ENCODE measurements at places on chromosomes 5 and 9. TPM values are rescaled to one million over a fixed set of nuclear protein-coding genes. Genes with fewer than 3 reads are reported as not detected.

Gene CBY3
- 5.0 TPM for total RNA-seq

Gene SIGMAR1
- total RNA-seq, result 103 TPM

Gene REEP2
- 4.1 TPM for total RNA-seq

Gene ADAMTS16
- total RNA-seq, result not detected

DNA sequence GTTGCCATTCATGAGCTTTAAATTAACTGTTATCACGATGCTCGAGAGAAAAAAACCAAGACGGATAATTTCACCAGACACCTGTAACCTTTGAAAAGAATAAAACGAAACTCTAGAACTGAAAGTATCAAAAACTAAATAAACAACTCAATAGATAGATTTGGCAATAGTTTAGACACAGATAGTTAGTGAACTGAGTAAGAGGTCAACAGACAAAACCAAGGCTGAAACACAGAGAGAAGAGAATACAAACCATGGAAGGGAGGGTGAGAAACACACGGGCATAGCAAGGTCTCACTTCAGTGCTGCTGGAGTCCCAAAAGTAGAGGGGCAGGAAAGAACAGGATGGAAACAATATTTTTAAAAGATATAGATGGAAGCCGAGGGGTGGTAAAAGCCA is 3.3 kb upstream of the OR2V1 start:
- no peak overlapping the region for H3K4me3 ChIP-seq
- no peak overlapping the region for H3K27ac ChIP-seq
- no peak for DNase-seq
- no peaks in the 10 kb centered on the region for H3K27me3 ChIP-seq
- H3K36me3 ChIP-seq, result no peaks in the 10 kb centered on the region

DNA sequence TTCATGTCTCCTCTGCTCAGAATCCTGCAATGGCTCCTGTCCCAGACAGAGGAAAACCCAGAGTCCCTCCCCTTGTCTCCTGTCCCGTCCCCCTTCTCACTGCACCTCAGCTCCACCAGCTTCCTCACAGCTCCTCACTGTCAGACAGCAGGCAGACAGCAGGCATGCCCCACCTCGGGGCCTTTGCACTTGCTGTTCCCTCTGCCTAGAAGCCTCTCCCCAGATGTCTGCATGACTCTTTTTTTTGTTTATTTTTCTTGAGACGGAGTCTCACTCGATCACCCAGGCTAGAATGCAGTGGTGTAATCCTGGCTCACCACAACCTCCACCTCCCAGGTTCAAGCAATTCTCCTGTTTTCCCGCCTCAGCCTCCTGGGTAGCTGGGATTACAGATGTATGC is 8.8 kb upstream of the SLC6A7 start:
- H3K27me3 ChIP-seq, result no peaks in the 10 kb centered on the region
- no peak overlapping the region for H3K4me3 ChIP-seq
- no peak for DNase-seq
- no peaks in the 10 kb centered on the region for H3K4me1 ChIP-seq

DNA sequence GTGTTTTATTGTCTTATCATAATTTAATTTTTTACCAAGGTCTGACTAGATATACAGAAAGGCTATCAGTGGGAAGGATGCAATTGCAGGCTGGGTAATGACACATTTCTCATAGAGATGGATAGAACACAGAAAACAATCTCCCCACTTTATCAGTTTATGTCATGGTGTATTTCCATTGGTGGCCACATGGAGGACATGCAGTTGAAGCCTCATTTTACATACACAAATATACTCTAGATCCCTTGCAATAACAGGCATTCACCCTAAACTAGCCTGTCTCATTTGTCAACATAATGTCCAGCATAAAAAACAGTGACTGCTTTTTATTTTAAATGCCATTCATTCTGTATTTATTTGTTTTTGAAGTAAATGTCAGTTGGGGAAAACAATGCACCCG is 526.3 kb downstream of the GABRG2 start:
- no peak overlapping the region for H3K4me3 ChIP-seq
- no peak for DNase-seq
- no peaks in the 10 kb centered on the region for H3K36me3 ChIP-seq
- no peaks in the 10 kb centered on the region for H3K4me1 ChIP-seq

- H3K27ac ChIP-seq, result peak overlapping the region; percentile 96
- H3K27me3 ChIP-seq, result no peaks in the 10 kb centered on the region
- no peaks in the 10 kb centered on the region for H3K4me1 ChIP-seq
These were observed 978 bp upstream of the UBE2B start for GRCh38 chr5:134370311-134370870.

DNA sequence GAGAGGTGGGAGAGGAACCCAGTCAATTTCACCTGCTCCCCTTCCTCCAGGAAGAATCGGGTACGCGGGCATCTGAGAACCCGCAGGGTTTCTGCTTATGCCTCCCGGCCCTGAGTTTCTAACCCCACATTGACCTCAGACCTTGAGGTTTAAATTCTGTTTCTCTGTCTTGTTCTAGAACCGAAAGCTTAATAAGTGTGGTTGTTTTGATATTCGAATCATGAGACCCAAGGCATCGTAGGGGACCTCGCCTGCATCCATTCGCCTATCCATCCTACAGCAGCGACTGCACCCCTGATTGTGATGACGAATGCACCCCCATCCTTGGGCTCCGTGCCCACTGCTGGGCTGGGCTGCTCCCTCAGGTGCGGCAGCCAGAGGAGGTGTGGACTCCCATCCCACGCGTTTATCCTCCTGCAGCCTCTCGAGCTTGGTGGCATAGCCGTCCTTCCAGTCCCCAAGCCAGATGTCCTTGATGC is 80.8 kb upstream of the IER5L start:
- no peak for DNase-seq
- no peaks in the 10 kb centered on the region for H3K36me3 ChIP-seq
- H3K4me1 ChIP-seq, result no peaks in the 10 kb centered on the region
- no peak overlapping the region for H3K4me3 ChIP-seq

DNA sequence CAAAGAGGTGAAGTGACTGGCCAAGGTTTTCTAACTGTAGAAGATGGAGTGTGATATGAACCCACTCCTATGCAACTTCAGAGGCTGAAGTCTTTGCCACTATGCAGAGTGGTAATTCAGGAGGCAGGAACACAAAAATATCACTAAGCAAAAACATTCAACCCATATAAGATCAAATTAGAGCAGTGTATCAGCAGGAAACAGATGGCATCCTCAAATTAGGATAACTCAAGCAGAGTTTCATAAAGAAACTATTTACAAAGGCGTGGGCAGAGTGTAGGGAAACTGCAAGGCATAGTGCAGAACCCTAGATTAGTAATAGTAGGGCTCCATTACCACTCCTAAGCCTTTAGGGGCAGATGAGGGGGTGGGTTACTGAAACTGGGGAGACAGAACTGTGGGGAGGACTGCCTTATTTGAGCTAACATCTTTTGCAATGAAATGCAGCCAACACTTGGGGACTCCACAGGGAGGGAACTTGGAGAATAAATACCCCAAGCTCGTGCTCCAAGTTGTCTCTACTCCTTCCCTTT is 72.2 kb downstream of the PTTG1 start:
- H3K4me3 ChIP-seq, result no peak overlapping the region
- no peak for DNase-seq
- no peaks in the 10 kb centered on the region for H3K27me3 ChIP-seq
- H3K4me1 ChIP-seq, result no peaks in the 10 kb centered on the region

DNA sequence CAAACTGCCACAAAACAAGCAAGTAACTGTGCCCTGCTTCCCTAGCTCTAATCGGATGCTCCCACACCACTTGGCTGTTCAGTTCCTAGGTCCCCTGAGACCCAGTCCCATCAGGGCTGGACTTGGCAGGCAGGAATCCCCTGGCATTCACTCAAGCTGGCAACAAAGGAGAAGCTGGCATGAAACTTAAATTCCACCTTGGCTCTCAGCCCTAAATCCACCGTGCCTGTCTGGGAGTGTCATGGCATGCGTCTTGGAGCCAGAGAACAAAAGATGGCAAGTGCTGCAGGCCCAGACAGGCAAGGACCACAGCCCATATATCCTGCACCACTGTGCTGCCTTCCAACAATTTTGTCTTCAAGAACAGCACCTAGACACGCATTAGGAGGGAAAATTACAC is 38.2 kb downstream of the ETF1 start:
- H3K27me3 ChIP-seq, result no peaks in the 10 kb centered on the region
- no peak overlapping the region for H3K4me3 ChIP-seq
- peak; percentile 87 for DNase-seq
- peaks cover 14% of the 10 kb centered on the region for H3K4me1 ChIP-seq
- H3K27ac ChIP-seq, result peak overlapping the region; percentile 67
- no peaks in the 10 kb centered on the region for H3K36me3 ChIP-seq

DNA sequence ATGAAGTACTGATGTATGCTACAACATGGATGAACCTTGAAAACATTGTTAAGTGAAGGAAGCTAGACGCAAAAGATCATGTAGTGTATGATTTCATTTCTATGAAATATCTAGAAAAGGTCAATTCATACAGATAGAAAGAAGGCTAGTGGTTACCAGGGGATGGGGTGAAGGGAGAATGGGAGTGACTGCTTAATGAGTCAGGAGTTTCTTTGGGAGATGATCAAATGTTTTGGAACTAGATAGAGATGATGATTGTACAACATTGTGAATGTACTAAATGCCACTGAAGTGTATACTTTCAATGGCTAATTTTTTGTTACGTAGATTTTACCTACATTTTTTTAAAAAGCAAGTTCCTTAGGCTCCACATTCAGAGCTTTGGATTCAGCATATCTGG is 14.9 kb upstream of the DELE1 start:
- H3K4me1 ChIP-seq, result peaks cover 2% of the 10 kb centered on the region
- H3K27me3 ChIP-seq, result peaks cover 5% of the 10 kb centered on the region
- H3K4me3 ChIP-seq, result no peak overlapping the region
- no peak for DNase-seq

- H3K27me3 ChIP-seq, result no peaks in the 10 kb centered on the region
- H3K27ac ChIP-seq, result no peak overlapping the region
- H3K36me3 ChIP-seq, result no peaks in the 10 kb centered on the region
These were observed 613.0 kb upstream of the WWC1 start for GRCh38 chr5:167678481-167678880.

DNA sequence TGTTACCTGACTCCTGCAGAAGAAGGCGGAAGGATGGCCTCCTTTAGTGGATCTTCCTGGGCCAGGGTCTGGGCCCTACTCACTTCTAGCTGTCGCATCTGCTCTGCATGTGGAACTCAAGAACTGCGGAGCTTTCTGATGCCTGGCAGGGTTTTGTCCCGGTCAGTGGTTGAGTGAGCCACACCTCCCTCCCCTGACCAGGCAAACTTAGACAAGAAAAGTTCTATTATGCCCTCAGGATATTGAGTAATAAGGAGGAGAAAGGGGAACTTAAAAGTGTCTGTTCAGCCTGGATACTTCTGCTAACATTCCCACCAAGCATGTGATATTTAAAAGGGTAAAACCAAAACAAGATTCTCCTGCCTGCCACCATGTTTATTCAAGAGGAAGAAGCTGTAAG is at the start of gene FYB1:
Gene FYB1, minus strand, starts transcription at position 127 of the 400 bp plus-strand sequence. CDS start 16,603 bp downstream, outside the sequence.
- no peaks in the 10 kb centered on the region for H3K4me1 ChIP-seq
- DNase-seq, result no peak
- no peak within 1 kb of the TSS for H3K27ac ChIP-seq

DNA sequence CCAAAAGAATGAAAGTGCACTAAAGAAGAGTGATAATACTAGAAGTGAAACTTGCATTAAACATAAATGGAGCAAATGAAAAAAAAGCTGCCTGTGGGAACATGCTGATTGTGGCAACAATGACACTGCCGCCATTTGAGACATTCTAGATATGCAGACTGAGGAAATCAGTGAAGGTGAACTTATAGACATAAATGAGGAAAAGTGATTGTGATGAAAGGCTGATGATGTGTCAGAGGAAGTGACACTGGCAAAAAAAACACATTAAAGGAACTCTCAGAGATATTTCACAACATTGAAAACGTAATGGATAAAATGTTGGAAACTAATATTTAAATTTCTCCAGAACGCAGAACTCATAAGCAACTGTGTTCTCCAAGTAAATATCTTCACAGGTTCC is 1.2 kb downstream of the ERCC8 start:
- H3K27me3 ChIP-seq, result no peaks in the 10 kb centered on the region
- H3K4me1 ChIP-seq, result no peaks in the 10 kb centered on the region
- no peak overlapping the region for H3K4me3 ChIP-seq
- no peak overlapping the region for H3K27ac ChIP-seq
- DNase-seq, result no peak
- H3K36me3 ChIP-seq, result no peaks in the 10 kb centered on the region

DNA sequence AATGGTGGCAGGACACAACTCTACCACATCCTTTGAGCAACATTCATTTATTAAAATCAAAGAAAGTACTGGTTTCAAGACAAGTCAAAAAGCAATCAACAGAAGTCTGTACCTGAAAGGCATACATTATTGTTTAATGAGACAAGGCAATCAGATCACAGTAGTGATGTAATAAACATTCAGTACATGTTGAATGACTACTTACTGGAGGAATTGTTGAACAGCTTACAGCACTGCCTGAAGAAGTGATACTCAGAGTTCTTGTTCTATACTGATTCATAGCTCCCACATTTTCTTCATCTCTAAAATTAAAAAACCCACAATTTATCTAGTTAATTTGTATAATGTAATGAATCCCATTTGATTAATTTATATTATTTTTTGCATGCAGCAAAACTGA is 18.2 kb downstream of the RIOK2 start:
- no peaks in the 10 kb centered on the region for H3K27me3 ChIP-seq
- no peak overlapping the region for H3K4me3 ChIP-seq
- no peak overlapping the region for H3K27ac ChIP-seq
- no peaks in the 10 kb centered on the region for H3K36me3 ChIP-seq
- no peaks in the 10 kb centered on the region for H3K4me1 ChIP-seq

DNA sequence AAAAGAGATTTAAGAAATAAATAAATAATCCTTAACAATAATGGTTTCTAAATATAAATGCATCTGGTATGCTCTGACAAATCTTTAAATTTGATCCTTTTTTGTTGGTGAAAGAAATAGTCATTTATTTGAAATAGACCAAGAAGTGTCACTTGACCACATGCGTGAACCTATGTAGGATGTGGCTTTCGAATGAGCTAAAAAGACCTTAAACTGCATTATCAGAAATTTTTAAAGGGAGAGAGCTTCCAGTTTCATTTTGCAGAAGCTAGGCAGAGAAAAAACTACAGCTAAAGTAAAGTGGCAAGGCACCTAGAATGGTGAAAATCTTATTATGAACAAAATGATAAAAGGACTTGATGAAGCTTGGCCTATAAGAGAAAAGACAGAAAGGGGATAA is 309.2 kb upstream of the EFNA5 start:
- DNase-seq, result no peak
- H3K4me1 ChIP-seq, result no peaks in the 10 kb centered on the region

DNA sequence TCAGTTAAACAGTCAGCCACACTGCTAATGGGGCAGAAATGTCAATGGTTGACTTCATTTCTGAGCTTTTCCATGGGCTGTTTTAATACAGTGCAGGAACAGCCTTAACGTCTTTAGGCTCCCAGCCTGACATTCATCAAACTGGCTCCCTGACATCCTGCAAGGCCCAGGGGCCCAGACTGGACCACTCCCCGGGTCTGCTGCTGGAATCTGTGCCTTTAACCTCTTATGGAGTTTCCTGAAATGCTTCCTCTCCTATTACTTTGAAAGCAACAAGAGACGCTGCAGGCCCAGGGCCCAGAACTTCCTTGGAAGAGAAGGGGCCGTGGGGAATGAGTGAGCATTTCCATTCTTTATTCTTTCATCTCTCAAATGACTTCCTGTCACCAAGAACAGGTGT is 216.8 kb upstream of the PANK3 start:
- no peaks in the 10 kb centered on the region for H3K27me3 ChIP-seq
- DNase-seq, result no peak
- H3K4me3 ChIP-seq, result no peak overlapping the region
- H3K4me1 ChIP-seq, result no peaks in the 10 kb centered on the region

All from prostate gland (tissue), 2 donors.